ENCODE measurements at places on chromosomes 1 and 21.

DNA sequence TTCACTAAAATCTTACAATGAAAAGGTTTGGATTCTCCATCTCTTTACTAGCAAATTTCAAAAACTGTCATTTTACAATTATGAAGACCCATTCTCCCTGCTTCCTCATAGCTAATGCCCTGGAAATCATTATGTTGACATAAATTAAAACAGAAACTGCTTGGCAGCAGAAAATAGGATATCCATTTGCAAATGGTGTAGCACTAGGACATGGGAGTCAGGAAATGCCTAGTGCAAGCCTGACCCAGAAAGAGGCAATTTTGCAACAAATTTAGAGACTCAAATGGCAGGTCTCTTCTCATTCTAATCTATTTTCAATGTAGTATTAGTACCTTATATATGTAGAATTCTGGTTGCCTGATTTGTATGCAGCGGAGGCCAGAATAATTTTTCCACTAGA lies 2.2 kb downstream of the GBP5 start:
- DNase-seq: no peak

DNA sequence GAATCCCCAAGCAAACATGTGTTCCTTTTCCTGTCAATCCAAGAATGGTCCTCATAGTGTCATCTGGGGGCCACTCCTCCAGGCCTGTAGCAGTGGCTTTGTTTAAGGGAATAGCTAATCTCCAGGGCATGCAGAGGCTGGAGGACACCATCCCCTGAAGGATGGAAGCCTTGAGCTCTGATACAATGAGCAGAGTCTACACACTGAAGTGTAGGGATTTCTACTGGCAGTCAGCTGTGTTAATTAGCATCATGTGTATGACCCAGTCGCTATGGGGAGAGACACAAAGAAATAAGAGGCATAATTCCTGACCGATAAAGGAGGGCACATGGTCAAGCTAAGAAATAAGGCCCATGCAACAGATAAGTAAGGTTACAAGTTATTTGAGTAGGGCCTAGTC lies 29.1 kb downstream of the ANGEL2 start:
- no peak for DNase-seq

- DNase-seq: no peak
Measured at GRCh38 chr1:207407655-207408260, 46.4 kb upstream of the CR2 start.

- DNase-seq: peak; percentile 70
Measured at GRCh38 chr1:164733070-164733469, 174.1 kb downstream of the PBX1 start.

GRCh38 chr21:40752125-40752524 lies 94.8 kb downstream of the DSCAM start:
- DNase-seq: no peak

DNA sequence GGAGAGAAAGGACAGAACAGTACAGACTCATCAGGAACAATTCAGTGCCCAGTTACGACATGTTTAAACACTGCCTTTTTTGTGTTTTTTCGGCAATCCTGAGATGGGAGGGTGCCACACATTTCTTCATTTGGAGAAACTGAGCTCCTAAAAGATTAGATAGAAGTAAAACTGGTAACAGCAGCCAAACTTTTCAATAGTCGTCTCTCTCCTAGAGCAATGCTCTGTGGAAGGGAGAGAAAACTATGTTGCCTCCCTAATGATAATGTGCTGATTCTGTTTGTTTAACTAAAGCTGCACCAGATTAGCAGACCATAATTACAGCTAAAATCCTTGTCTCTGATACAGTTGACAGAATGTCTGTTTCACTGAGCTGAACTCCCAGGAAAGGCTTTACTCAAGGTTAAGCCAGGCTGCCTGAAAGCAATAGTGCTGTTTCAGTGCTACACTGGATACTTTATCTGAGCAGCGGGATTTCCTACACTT lies 76.2 kb upstream of the CXADR start:
- no peak for DNase-seq

DNA sequence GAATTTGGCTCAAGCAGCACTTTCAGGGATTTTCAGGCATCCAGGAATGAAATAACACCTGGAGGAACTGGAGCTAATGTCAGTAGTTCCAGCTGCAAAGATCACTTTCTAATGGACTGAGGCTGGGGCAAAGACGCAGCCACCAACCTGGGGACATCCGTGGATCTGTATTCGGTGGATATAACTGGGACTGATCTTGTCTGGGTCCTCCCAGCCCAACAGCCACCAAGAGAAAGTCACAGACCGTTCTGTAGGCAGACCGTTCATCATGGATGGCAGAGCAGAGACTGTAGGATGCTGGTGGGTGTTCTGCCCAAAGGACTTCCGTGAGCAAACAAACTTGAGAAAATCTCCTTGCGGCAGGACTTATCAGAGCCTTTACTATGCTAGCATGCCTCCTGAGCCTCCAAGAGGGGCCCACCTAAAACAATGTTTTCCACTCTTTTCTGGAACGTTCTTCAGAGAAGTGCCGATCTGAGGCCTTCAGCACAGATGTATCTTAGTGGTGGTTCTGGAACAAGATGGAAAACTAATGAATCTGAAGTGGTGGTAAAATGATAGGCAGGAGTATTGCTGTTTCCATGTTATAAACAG lies 86.1 kb upstream of the KLHDC7A start:
- no peak for DNase-seq

- DNase-seq: no peak
Measured at GRCh38 chr21:22278366-22278765, 1280.2 kb downstream of the NCAM2 start.

GRCh38 chr21:41681348-41681801 lies 85.5 kb downstream of the RIPK4 start:
- no peak for DNase-seq

DNA sequence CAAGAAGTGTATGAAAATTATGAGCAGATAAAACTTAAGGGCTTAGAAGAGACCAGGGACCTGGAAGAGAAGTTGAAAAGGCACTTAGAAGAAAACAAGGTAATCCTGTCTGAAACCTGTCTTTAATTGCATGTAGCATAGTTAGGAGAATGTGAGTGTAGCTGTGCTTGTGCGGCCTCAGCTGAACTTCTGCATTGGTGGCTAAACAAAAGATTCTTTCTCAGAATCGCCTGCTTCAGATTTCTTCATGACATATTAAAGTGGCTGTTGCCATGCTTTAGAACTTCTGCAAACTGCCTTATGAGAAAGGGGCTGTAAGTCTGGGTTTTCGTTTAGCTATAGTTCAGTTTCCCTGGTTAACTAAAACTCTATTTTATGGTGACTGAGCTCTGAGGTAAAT lies 94.5 kb downstream of the VPS26C start:
- no peak for DNase-seq

GRCh38 chr1:178645808-178646200 lies 79.2 kb upstream of the RALGPS2 start:
- DNase-seq: peak; percentile 23

DNA sequence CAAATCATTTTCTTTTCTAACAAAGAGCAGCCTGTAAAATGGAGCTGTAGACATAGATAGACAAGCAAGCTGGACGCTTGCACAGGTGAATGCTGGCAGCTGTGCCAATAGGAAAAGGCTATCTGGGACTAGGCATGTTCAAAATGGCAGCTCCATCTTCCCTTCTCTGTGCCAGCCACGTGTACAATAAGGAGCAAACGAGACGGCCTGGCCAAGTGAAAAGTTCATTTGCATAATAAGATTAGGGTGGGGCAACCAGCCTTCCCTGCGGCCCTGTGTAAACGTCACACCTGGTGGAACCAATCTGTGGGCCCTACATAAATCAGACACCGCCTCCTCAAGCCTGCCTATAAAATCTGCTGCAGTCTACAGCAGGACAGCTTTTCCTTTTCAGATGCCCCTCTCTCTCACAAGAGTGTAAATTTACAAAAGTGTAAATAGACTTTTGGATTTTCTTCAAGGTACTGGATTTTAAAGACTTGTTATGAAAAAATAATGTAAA lies 16.6 kb upstream of the EDEM3 start:
- DNase-seq: no peak

DNA sequence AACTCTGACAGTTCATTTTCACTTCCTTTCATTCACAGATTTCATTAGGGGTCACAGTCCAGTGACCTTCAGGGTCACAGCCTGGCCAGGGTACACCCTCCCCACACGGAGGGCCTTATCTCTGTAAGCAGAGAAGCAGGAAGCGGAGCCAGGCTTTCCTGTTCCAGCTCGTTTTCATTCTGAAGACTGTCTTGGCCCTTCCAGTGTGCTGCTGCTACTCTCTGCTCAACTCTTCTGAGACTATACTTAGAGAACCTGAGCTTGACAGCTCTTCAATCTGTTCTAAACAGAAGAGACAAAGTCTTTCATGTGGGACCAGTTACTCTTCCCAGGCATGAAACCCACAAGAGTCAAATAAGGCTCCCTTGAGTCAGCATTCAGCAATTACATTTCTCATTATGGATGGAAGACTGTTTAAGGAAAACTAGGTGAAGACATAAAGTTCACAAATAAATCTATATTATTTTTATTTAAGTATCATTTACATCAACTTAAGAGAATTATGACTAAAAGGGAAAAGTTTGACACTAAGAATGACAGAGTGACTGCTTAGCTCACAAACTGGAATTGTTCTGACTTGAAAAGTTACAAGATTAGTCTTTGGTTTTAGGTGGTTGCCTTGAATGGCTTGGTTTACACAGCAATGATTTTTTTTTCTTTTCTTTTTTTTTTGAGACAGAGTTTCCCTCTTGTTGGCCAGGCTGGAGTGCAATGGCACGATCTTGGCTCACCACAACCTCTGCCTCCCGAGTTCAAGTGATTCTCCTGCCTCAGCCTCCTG lies 4.8 kb upstream of the TDRD10 start:
- no peak for DNase-seq

GRCh38 chr21:33943293-33943692 lies 27.7 kb upstream of the ATP5PO start:
- no peak for DNase-seq

GRCh38 chr1:83741770-83742169 lies 257.2 kb downstream of the TTLL7 start:
- no peak for DNase-seq

DNA sequence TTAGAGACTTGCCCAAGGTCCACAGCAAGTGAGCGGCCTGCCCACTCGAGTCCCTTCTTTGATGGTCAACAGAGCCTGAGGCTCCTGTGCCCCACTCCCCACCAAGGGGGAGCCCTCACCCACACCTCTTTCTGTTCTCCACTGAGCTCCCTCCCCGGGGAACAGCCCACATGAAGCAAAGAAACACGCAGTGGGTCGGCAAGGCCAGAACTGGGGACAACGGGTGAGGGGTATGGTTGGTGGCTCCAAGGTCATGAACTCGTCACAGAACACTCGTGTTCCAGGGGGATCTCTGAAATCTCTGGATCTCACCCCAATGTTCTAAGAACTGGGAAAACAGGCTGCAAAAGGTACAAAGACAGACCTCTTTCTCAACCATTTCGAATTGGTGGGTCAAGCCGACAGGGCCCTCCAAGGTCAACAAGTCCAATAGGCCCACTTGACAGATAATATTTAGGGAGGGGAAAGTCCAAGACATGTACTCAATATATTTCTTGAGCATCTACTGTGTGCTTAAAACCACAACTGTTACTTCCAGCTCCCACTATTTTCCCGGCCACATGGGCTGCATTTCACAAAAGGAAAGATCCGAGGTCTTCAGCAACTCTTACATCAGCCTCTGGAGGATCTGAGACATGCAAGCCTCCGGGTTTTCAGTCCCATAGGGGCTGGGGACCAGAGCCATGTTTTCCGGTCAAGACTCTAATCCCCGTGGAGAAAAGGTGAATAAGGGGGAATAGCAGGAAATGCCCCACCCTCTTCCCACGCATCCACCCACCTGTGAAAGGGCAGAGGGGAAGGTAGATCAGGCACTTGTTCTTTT lies 1.1 kb upstream of the RAP1GAP start:
- no peak for DNase-seq

GRCh38 chr1:19759740-19760089 lies 40.0 kb downstream of the TMCO4 start:
- DNase-seq: no peak

DNA sequence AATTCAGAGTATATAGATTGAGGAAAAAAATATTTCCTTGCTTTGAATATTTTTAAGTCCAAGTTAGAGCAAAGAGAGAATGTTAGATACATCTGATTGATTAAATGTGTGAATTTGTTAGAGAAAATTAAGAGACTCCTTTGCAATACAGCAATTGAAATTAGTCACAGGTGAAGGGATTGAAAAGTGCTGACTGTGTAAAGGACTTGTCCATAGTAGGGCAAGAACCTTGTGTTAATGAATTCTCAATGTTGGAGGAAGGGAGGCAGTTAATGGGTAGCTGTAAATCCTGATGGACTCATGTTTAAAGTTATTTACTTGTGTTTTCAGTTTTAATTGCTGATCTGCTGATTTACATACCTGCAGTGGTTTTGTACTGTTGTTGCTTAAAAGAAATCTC lies 38.6 kb downstream of the ALG6 start:
- no peak for DNase-seq

GRCh38 chr1:229538945-229539344 lies 19.6 kb downstream of the ABCB10 start:
- no peak for DNase-seq

DNA sequence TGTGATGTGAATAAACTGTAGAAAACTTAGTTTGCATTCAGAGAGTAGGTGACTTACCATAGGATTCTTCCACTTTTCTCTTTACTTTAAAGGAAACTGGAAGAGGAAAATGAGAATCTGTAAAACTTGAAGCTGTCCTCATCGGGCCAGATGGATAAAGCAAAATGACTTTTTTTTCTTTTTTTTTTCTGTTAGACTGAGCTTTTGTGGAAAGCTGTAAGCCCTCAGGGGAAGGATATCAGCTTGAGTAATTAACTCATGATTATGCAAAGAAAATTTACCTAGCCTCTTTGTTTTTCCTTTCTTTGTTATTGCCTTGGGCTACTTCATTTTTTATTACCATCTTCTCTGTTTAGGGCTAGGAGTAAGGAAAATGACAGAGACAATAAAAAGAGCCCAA lies 53.4 kb downstream of the DPH5 start:
- no peak for DNase-seq

DNA sequence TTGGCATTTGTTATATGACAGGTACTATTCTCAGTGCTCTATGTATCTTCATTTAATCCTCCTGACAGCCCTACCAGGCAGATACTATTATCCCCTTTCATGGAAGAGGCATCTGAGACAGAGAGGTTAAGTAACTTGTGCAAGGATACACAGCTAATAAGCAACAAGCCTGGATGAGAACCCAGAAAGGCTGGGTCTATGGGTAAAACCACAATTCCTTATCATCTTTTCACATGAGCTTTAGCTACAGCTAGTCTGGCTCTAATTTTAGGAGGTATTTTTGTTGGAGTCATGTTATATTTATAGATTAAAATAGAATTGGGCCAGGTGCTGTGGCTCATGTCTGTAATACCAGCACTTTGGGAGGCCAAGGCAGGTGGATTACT lies 27.7 kb downstream of the DNTTIP2 start:
- DNase-seq: no peak

- no peak for DNase-seq
Measured at GRCh38 chr1:1926886-1927660, 8.0 kb upstream of the TMEM52 start.

GRCh38 chr1:191869790-191870312 lies 288.4 kb upstream of the RGS18 start:
- no peak for DNase-seq

- DNase-seq: no peak
Measured at GRCh38 chr1:121418369-121419049, 233.7 kb downstream of the SRGAP2C start.
